ENCODE measurements at places on chromosomes 5 and 9.
A peak's percentile ranks its signal among the peaks of the same experiment; 100 is the strongest.

DNA sequence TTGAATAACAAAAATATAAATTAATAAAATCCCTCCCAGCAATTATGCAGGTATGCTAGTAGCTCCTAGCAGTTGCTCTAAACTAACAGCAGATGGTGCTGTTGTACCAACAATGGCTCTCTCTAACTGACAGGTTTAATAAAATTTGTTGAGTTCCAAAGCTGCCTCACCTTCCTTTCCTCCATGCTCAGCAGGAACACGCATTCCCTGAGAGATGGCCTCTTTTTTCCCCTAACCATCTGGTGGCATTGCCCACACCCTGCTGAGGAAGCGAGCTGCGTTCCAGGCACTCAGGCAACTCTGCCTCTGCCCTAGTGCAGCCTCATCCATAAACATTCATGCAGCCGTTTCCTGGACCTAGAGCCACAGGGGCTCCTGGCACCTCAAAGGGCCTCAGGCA, 106.2 kb downstream of the KLHL3 start:
- peak; percentile 27 for DNase-seq

GRCh38 chr9:128203024-128203706, at the start of gene DNM1:
Gene DNM1, plus strand, starts transcription at chr9:128203379. Its CDS starts 92 bp downstream, at chr9:128203471.
- peak; percentile 60 for DNase-seq

GRCh38 chr9:124357721-124358361, 57.4 kb downstream of the PSMB7 start:
- no peak for DNase-seq

DNA sequence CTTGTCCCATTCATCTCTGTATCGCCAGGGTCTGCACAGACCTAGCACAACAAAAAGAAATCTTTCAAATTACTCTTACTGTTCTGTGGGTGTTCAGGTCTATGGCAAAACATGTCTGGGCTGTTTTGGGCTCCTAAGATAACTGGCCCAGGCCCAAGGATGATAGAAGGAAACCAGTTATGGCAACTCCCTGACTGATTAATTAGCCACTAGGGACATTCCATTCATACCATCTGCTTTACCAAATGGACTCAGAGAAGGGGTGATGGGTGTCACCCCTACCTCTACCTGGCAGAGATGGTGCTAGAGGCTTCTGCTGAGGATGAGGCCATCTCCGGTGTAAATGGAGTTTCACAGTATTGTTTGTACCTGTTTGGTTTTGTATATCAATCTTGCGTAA, 1.9 kb downstream of the SLC31A2 start:
- DNase-seq, result no peak

- no peak for DNase-seq
These were observed 44.9 kb downstream of the SHB start for GRCh38 chr9:38024036-38024681.

- no peak for DNase-seq
These were observed 5.6 kb downstream of the TPRN start for GRCh38 chr9:137194909-137195308.

- DNase-seq, result no peak
These were observed 221.0 kb downstream of the TSSK1B start for GRCh38 chr5:113213551-113214425.

GRCh38 chr9:82180711-82181110, 192.1 kb downstream of the SPATA31D1 start:
- no peak for DNase-seq

DNA sequence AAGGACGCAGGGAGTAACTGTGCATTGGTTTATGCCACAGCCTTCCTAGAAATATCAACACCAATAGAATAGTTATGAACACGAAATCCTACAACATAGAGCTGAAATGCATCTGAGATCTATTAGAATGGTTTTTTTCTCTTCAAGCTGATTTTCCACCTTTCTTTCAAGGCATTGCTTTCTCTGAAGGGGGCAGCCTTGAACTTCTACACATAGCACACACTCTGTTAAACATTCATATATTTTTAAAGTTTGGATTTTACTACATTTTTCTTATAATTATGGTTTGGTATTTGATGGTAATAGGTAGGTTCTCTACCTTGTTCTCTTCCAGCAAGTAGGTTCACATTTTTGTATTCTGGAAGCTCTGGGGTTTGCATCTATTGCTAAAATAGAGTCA, 661.8 kb downstream of the SEMA5A start:
- DNase-seq, result no peak

- no peak for DNase-seq
These were observed 1353.7 kb upstream of the ACO1 start for GRCh38 chr9:31030741-31031202.

DNA sequence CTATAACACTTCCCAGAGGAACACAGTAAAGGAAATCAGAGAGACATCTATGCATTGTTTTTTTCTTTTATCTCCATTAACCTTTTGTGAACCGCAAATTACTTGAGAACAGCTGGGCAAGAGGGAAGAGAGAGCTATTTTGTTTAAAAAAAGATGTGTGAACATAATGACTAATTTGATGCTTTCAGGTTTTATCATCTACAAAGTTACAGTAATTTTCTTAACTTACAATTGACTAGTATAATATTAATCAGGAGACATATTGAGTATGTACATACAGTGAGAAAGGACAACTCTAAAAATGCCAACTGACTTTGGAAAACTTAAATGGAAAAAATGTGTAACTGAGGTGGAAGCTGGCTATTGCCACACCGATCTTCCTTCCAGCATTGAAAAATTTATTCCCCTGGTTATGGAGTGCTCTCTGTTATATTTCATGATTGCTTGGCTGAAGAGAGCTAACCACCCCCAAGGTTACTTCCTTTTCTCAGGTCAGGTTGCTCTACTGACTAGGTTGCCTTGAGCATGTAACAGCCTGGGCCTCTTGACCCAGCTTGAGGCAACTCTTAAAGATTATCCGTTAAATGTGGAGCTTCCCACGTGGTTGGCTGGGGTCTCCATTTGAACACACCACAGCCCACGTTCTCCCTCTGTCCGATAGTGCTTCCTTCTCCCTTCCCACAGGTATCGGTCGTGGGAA, 62.6 kb upstream of the C6 start:
- no peak for DNase-seq

GRCh38 chr5:34501016-34501415, 155.1 kb upstream of the RAI14 start:
- no peak for DNase-seq

GRCh38 chr5:83035373-83036100, 41.7 kb downstream of the TMEM167A start:
- DNase-seq, result no peak

DNA sequence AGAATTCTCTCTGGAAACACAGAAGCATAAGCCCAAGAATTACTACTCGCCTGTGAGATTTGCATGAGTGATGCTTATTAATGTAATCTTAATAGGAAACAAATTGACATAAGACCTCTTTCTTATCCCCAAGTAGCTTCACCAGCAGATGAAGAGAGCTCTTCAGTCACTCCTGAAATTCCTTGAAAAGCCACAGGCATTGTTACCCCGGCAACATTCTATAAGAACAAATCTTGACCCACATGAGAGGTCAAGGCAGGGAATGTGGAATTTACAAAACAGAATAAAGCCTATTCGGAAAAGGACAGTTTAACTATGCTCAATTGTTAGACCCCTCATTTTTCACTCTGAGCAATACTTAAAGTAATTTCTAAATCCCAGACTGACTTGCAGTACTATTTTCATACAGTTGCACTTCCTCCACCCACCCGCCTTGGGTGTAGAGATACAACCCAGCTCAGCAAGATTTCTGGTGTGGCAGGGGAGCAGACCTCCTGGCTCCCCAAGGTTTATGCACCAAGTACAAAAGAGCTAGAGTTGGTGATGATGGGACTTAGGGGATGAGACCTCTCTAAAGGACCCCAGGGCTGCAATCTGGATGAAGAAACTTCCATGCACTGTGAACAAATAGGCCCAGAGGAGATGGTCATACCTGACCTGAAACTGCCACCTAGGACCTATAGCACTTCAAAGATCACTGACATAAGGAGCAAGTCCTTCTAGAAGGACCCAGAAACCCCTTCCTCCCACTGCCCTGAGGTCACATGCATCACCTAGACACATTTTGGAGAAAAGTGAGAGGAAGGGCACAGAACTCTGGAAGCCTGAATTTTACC, 242.1 kb downstream of the ZNF608 start:
- no peak for DNase-seq

GRCh38 chr5:99926463-99926862, 608.7 kb upstream of the FAM174A start:
- DNase-seq, result no peak

GRCh38 chr5:122908662-122909061, 63.2 kb downstream of the SNX24 start:
- DNase-seq, result no peak

GRCh38 chr9:27726244-27727081, 153.2 kb upstream of the C9orf72 start:
- peak; percentile 36 for DNase-seq

DNA sequence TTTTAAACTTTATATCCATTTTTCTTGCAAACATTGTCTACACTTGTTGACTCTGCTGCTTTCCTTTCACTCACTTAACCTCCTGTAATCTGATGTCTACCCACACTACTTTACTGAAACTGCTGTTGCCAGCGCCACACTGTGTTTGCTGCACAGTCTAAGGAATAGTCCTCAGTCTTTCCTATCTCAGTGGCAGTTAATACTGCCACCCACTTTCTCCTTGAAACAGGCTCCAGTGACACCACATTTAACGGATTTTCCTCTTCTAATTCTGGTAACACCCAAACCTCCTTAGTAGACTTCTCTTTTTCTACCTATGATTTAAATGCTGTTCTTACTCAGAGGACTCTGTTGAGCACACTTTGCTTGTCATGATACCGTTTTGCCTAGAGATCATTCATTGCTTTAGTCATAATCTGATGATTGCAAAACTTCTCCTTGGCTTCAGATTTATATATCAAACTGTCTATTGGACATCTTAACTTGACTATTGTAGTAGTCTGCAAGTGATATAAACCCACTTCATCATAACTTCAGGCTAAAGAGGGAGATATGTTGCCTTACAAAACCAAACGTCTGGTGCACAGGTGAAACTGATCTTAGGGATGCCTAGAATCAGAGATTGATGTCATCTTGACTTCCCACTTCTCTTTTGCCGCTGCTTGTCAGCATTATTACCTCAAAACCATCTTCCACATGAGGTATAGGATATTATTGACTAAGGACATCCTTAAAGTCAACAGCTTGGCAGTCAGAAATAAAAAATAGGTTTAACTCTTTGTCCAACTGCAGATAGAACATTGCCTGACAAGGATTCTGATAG, 94.1 kb downstream of the CDC42SE2 start:
- DNase-seq, result peak; percentile 39

DNA sequence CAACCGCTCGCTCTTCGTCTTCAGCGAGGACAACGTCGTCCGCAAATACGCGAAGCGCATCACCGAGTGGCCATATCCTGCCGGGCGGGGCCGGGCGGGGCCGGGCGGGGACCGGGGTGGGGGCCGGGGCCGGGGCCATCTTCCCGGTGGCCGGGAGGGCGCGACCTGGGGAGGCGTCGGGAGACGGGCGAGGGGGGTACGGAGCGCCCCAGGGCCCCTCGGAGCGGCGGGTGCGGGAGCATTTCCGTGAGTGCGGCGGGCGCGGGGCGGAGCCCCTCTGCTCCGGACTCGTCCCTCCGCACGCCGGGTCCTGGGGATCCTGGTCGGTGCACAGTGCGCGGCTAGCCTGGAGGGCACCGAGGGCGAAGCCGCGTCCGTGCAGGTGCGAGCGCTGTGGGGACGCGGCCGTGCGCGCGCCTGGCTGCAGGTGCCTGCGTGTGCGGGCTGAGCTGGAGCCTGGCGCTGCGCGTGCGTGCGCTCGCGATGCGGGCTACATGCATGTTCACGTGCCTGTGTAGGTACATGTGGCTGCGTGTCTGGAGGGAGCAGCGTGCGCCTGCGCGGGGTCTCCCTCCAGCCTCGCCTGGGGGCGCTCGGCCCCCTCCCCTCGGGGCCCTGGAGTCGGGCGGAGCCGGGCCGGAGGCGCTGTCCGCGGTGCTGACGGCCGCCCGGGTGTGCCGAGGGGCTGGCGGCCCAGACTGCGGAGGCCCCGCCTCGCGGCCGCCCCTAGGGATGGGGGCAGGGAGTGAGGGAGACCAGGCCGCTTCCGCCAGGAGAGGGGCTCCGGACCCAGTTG, 762 bp downstream of the CACNA1B start:
- DNase-seq, result no peak

- no peak for DNase-seq
These were observed 133.9 kb upstream of the PTCH1 start for GRCh38 chr9:95650720-95651119.

GRCh38 chr5:62260513-62260912, 45.5 kb upstream of the KIF2A start:
- DNase-seq, result no peak

DNA sequence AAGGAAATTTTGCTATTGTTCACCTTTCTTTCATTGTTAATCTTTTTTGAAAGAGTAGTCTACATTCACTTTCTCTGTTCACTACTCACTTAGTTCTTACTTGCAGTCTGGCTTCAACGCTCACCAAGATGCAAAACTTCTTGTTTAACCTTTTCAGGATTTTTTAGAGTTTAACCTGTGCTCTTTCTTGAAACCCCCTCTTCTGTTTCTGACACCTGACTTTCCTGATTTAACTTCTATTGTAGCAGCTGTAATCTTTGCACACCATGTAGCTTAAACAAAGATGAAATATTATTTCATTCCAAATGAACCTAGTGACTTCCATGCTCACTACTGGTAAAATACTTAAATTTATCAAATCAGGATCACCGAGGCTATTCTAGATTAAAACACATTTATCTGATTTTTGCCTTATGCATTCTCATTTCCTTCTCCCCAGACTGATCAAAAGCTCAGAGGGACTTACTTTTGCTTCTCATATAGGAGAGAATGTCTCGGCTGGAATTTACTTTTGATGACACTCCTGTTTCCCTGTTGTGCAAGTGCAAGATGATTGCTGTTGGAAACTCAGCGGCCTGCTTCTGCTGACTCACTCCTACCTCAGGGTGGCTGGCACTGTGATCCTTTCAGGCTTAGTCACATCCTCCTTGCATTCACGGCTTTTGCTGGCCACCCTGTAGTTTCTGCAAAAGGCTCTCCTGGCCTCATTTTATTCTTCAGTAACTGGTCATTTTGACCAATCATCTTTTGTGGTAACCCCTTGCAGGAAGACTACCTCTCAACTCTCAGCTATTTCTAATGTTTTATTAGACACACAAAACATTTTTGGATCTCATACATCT, 109.3 kb upstream of the IFNE start:
- DNase-seq, result peak; percentile 41

DNA sequence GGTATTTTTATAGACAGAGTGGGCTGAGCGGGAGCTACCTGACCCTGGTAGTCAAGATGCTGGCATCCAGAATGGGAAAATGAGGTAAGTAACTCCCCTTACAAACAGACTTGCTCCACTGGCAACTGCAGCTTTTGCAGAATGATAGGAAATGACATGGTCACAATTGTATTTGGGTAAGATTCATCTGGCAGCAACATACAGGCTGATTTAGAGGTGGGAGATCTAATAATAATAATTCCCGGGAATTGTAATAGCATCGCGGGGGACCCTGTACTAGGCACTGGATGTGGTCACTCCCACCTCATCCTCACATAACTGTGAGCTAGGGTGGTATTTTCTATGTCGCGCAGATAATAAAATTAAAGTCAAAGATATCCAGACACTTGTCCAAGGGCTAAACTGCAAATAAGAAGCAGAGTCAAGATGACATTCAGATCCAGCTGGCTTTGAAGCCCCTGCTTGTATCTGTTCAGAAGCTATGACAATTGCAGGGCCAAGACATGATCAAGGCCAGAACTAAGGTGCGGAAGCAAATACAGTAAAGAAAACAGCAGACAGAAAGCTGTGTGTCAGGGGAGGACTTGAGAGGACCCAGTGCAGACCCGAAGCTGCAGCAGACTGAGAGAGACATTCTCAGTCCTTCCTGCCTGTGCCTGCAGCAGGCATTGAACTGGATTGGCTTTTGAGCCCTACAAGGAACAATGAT, 507.2 kb downstream of the BNC2 start:
- DNase-seq, result no peak

- no peak for DNase-seq
These were observed 27.5 kb upstream of the BOD1 start for GRCh38 chr5:173643964-173644363.
